Stimulated activated CD8-positive, alpha-beta memory T cell treated with anti-CD3 and anti-CD28 coated beads, Interleukin-4, amount 100 ng/mL, for 1 hour (primary cell): ENCODE measurements at places on chromosomes 13 and 19.

GRCh38 chr13:111304041-111304544 lies 16.3 kb upstream of the TEX29 start:
- DNase-seq, result no peak

DNA sequence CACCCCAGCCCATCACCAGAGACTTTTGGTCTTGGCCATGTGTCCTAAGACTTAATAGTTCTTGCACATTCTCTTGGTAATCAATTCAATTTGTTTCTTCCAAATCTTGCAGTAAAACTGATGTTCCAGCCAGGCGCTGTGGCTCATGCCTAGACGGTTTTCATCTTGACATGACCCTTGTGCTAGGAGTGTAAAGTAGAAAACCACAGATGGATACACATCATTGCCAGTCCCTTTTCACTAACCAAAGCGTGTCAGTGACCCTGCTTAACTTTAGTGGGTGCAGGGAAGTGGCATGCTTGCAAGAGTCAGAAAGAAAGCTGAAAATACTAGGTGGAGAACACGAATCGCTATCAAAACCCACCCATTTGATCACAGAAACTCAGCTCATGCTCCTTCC lies 18.0 kb upstream of the CD70 start:
- DNase-seq, result no peak

DNA sequence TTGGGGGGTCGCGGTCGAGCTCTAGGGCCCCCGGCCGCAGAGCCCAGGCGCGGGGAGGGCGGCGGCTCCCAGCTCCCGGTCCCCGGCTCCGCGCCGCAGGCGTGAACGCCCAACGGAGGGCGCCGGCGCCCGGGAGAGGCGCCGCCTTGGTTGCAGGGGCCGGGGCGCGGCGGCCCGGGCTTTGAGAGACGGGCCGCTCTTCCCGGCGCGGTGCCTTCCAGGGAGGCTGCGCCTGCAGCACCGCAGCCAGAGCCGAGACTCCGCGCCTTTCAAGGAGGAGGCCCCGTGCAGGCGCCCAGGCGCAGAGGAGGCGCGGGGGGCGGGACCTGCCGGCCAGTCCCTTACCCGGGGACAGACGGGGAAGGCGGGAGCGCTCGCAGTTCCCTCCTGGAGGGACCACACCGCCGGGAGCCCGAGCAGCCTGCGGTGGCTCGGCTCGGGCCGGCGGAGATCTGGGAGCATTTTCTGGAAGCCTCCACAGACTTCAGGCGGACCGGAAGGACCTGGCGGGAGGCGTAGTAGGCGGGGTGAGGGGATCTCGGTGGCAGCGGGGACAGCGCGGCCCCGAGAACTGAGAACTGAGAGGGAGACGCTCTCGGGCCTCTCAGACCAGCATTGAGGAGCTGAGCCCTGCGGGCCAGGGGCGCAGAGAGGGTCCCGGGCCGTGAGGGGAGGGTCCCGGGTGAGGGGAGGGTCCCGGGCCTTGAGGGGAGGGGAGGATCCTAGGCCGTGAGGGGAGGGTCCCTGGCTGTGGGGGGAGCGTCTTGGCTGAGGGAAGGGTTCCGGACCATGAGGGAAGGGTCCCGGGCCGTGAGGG lies 25.5 kb upstream of the MCF2L start:
- DNase-seq, result no peak

DNA sequence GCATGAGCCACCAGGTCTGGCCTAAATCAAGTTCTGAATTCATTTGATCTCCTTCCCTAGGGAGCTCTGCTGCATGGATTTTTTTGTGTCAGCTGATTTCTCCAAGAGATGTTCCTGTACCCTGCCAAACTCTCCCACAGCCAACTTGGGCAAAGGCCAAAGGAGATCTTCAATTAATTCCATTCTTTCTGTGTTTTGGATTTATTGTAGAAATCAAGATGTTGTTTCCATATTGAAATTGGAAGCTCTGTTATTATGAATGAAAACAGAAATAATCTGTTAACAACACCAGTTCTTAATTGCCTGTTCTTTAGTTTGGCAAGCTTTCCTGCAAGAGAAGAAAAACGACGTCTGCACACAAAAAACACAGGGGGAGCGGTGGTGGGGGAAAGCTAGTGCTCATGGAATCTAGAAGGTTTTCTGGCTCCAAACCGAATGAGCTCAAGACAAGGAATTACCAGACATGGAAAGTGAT lies 86.5 kb upstream of the ABCC4 start:
- DNase-seq, result no peak

DNA sequence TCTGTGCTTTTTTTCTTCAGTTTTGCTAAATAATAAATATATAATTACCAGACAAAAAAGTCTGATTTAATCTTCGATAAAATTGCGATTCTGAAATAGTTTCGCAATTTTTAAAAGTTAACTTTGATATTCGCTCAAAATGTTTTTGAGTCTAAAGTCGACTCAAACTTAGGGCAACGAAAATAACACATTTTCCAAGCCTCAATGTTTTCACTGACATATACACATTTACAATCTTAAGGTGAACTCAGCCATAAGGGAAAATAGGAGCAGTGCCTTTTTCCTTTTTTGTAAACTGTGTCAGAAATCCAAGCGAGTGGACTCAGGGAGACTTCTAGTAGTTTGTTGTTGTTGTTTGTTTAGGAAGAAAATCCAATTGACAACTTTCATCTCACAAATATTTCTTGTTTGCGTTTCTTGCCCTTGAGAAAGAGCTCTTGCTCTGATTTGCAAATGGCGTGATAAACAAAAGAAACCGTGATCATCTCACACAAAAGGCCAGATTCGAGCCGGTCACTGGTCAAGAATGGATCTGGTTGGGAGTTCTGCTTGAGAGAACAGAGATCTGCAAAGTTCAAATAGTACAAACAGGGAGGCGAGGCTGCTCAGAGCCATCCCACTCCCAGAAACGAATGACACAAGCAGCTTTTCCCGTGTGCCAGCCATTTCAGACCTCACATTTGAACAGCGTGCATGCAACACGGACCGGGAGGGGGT lies 2.1 kb downstream of the SOX21 start:
- DNase-seq, result no peak

DNA sequence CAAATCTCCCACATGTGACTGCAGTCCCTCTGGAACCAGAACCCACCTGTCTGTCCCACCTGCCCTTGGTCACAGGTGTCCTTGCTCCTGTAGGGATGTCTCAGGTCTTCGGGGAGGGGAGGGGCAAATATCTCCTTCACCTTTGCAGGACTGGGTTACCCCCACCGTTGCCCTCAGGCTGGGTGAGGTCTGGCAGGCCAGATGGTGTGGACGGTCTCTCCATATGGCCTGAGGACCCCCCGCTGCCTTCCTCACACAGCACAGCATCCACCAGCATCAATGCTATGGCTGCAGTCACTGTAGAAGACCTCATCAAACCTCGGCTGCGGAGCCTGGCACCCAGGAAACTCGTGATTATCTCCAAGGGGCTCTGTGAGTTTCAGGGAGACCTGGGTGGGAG lies 10.0 kb downstream of the SLC5A5 start:
- no peak for DNase-seq

DNA sequence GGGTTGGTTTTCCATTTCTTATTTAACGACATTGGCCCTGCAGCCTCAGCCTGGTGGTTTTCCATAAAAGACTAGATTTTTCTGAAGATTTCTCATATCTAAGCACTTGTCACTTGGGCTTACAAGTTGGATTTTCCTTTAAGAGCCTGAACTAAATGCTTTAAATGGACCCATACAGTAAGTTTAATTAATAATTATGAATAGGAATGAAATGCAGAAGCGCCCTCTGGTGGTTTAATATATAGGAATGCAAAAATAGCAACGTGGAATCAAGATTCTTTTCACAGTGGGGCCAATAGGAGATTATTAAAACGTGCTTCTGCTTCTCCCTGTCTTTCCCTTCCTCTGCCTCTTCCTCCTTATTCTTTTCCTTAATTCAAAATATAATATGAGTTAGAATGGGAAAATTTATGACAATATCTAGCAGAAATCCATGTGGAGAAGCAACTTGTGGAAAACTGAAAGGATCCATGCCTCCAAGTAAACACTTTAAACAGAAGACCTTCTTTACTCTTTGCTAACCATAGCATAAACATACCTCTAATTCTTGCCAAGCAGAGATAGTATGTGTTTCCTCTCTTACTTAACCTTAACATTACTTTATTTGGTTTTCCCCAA lies 324.0 kb downstream of the GPC5 start:
- no peak for DNase-seq

DNA sequence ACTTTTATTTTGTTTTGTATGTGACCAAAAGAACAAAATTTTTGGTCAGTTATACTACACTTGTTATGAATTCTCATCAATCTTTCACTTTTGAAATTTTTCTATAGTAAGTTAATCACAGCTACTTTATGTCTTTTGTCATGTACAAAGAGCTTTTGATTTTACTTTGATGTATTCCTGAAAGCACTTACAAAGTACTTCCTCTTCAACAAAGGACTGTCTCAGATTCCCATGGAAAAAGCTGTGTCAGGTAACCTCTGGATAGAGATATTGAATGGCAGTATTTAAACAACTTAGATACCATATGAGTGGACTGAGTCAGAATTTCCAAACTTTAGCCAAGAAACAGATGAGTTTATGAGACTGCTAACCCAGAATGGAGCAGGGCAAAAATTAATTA lies 689.3 kb upstream of the ATXN8OS start:
- DNase-seq, result no peak

GRCh38 chr19:39746836-39747529 lies 9.2 kb upstream of the CLC start:
- DNase-seq, result no peak

GRCh38 chr13:94353167-94353710 lies 126.2 kb downstream of the DCT start:
- DNase-seq, result no peak

- DNase-seq, result no peak
Measured at GRCh38 chr13:79912403-79912802, 428.5 kb downstream of the SPRY2 start.

- no peak for DNase-seq
Measured at GRCh38 chr13:113862931-113863523, 849 bp downstream of the GAS6 start.

GRCh38 chr19:46717716-46718143 lies 816 bp upstream of the PRKD2 start:
- no peak for DNase-seq

- DNase-seq, result no peak
Measured at GRCh38 chr13:110923777-110924638, 9.1 kb upstream of the ANKRD10 start.

- DNase-seq, result no peak
Measured at GRCh38 chr13:22061806-22062391, 391.0 kb downstream of the FGF9 start.

DNA sequence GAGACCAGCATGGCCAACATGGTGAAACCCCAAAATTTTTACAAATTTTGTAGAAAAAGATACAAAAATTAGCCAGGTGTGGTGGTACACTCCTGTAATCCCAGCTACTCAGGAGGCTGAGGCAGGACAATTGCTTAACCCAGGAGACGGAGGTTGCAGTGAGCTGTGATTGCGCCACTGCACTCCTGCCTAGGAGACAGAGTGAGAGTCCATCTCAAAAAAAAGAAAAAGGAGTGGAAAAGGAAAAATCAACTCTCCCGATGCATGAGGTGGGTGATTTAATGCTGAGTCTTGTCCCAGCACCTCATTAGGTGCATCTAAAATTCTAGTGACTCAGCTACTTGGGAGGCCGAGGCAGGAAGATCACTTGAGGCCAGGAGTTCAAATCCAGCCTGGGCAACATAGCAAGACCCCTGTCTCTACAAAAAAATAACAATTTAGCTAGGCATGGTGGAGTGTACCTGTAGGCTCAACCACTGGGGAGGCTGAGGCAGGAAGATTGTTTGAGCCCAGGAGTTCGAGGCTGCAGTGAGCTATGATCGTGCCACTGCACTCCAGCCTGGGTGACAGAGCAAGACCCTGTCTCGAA lies 19.8 kb downstream of the GTPBP3 start:
- DNase-seq, result no peak

DNA sequence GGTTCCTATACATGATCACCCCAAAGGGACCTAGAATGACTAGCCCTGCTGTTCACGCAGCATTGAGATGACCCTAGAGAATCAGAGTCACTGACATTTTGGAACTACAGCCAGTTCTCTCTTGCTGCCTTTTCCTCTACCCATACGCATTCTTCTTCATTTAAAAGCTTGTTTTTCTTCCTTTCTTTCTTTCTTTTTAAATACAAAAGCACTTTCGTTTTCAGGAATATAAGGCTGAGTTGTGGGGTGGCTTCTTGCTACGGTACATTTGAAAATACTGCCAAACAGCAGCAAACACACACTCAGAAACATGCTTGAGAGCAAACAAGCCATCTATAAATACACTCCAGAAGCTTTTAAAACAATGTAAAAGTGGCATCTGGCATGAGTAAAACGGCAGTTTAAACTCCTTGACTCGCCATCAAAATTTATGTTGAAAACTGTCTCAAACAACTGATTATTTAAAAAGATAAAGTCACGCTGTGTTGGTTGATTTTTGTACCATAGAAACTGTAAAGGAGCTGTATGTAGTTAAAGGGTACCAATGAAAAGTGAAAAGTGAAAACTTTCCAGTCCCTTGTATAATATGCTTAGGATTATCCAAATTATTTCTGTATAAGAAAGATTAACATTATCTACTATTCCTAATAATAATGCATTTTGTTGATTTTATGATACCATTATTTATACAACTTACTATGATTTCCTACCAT lies 95.6 kb downstream of the PCDH9 start:
- no peak for DNase-seq

GRCh38 chr13:85806553-85807175 lies 7.4 kb upstream of the SLITRK6 start:
- no peak for DNase-seq

- DNase-seq, result no peak
Measured at GRCh38 chr13:23500849-23501248, 67.3 kb upstream of the SACS start.

DNA sequence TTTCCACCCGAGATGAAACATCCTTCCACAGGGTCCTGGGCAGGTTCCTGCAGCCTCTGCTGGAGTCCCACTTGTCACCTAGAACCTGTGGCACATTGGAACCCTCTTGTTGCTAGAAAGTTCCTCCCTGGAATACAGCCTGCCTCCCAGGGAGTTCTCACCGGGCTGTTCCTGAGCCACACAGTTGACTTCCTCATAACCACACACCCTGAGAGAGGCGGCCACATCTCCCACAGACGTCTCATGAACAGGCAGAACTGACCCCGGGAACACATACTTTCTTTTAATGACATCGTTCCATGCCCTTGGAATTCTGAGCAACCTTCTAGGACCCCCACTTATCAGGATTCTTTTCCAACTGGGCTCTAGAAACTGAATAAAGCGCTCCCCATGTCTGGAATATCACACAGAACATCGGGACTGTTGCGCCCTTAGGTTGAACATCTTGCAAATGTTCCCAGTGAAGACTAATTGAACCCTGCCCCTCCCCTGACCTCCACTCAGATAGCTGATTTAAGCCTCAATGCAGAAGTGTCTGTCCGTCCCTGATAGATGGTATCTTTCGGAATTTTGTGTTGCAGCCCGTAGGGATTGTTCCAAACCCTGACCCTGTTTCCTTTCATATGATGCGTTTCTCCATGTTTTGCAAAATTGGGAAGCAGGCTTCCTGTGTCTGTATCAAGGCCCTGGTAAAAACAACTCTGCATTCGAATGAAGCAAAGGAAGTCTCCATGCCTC lies 91.1 kb downstream of the RAB20 start:
- no peak for DNase-seq
